ENCODE measurements at places on chromosomes 1 and 21.

GRCh38 chr1:7690496-7691182 lies 80.5 kb upstream of the VAMP3 start:
- no peak for DNase-seq

DNA sequence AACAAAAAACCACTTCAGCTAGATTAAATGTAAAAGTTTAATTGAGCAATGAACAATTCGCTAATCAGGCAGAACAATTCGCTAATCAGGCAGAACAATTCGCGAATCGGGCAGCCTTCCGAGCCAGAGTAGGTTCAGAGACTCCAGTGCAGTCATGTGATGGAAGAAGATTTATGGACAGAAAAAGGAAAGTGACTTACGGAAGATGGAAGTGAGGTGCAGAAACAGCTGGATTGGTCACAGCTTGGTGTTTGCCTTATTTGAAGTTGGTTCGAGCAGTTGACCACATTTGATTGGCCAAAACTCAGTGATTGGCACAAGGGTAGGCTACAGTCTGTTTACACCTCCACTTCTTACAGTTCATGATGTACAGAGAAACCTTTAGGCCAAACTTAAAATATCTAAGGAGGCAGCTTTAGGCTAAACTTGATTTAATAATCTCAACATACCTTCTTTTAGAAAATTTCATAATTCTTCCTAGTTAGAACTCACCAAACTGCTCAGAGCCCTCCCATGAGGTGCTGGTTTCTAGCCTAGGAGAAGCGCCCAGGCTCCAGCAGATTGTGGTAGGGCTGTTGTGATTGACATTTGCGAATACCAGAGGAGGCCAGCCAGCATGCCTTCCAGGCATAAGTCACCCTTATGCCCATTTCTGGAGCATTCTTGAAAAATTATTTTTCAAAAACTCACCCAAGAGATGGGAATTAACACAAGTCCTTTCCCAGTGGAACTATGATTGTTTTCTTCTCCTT lies 22.8 kb upstream of the KCNC4 start:
- DNase-seq: no peak

- DNase-seq: peak; percentile 39
Observed at GRCh38 chr1:111990026-111990877, 784 bp upstream of the KCND3 start.

GRCh38 chr1:8947127-8947691 lies 1.5 kb downstream of the CA6 start:
- no peak for DNase-seq

- no peak for DNase-seq
Observed at GRCh38 chr1:196160066-196160795, 448.0 kb downstream of the KCNT2 start.

DNA sequence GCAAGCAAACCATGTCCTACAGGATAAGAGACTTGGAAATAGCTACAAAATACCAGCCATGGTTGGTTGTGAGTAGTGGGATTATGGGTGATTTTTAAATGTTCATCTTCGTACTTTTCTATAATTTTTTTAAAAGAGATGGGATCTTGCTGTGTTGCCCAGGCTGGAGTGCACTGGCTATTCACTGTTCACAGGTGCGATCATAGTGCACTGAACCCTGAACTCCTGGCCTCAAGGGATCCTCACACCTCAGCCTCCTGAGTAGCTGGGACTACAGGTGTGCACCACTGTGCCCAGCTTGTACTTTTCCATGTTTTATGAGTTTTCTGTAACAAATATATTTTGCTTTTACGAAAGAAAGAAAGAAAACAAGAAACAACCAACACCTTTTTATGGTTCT lies 224.2 kb downstream of the FOXD2 start:
- no peak for DNase-seq

DNA sequence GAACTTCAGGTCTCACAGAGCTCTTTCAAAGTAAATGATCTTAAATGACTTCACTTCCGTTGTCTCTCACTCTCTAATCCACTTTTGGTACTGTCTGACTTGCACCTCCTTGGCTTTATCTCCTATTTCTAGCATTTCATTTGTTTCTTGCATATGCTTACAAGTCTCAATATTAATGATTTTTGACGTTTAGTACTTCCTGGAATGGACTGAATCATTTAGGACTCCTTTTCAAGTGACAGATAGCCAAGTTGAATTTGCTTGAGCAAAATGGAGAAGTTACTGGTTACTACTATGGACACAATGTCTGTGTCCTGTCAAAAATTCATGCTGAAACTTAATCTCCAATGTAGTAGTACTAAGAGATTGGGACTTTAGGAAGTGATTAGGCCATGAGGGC lies 7.0 kb upstream of the SGIP1 start:
- no peak for DNase-seq

DNA sequence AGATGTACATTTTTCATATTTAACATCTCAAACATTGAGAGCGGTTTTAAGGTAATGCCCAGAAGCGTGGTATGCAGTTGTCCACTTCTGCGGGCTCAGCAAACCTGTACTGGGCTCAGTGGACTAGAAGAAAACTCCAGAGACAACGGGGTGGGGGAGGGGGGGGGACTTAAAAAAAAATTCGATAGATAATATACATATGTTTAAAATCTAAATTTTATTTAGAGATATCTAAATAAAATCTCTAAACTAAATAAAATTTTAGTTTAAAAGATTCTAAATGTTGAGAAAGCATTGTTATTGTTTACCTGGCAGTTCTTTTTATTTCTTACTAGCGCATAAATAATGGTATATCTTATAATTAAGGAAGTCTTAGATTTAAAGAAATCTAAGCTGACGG lies 1.1 kb upstream of the IL12RB2 start:
- no peak for DNase-seq

DNA sequence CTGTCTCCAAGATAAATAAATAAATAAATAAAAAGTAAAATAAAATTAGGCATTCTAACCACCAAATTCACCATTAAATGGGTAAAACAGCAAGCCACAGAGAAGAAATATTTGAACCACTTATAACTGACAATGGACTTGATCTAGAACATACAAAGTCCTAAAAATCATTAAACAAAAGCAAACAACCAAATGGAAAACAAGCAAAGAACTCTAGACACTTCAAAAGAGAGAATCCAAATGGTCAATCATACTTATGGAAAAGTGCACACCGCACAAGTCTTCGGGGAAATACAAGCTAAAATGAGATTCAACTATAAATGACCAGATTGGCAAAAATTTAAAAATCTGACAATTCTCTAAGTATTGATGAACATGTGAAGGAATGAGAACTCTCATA lies 73.5 kb upstream of the ANGPTL3 start:
- DNase-seq: no peak

DNA sequence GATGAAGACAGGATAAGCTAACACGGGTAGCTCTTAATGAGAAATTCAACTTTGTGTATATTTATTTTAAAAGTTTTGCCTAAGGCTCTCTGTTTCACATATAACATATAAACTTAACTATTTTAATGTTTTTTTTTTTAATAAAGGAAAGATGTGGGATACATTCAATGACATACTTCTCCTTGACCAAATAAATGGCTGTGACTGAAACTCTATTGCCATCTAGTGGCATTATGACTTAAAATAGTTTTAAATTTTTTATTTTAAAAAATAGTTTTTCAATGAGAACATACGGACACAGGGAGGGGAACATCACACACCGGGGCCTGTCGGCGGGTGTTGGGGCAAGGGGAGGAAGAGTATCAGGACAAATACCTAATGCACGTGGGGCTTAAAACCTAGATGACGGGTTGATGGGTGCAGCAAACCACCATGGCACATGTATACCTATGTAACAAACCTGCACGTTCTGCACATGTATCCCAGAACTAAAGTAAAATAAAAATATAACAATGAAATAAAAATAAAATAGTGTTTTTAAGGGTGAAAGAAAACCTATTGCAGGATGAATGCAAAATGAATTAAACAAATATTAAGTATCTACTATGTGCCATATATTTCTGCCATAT lies 83.4 kb downstream of the LYST start:
- peak; percentile 19 for DNase-seq

GRCh38 chr1:40339420-40340323 lies 22.6 kb upstream of the COL9A2 start:
- DNase-seq: no peak

- no peak for DNase-seq
Observed at GRCh38 chr1:231981675-231982074, 355.1 kb downstream of the DISC1 start.

DNA sequence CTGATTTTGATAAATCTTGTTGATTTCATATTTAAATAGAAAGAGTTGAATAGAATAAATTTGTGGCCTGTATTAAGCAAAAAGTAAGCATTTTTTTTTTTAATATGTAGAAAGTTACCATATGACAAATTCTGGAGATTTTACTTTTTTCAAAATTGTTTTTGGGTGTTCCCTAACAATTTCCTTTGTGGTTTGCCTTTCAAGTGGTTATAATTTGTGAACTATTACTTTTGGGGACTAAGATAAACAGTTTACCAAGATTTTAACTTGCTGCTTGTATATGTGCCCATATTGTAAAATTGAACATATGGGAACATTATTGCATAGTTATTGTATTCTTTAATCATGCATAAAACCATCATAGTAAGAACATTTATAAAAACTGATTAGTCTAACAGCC lies 34.6 kb downstream of the SLC30A7 start:
- DNase-seq: no peak

- no peak for DNase-seq
Observed at GRCh38 chr1:210758761-210759160, 375.2 kb downstream of the KCNH1 start.

DNA sequence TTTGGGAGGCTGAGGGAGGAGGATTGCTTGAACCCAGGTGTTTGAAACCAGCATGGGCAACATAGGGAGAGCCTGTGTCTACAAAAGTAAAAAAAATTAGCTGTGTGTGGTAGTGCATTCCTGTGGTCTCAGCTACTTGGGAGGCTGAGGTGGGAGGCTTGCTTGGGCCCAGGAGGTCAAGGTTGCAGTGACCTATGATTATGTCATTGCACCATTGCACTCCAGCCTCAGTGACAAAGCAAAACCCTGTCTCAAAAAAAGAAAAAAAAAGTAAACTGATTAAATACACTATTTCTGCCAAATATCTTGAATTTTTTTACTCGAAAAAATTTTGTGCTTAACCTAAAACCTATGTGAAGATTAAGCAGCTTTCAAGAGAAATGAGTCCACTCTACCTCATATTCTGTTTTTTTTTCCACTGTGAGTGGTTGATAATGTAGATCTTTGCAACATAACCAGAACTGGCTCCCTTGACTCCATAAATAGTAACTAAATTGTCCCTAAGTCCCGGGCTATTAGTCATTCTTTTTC lies 19.4 kb upstream of the ZNF281 start:
- DNase-seq: no peak

DNA sequence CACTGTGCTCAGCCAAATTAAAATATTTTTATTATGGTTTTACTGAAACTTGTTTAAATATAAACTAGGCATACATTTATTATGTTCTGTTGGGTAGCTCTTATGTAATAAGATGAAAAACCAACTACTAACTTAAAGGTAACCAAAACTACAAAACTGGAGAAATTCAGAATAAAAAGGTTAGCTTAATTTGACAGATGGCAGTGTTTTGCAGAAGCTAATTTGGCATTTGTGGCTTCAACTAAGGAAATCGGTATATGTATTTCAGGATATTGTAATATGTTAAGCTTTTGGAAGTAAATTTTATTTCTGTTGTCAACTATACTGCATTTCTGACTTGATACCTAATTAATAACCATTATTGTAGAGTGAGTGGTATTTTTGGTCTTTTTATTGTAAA lies 18.8 kb downstream of the USP25 start:
- no peak for DNase-seq

DNA sequence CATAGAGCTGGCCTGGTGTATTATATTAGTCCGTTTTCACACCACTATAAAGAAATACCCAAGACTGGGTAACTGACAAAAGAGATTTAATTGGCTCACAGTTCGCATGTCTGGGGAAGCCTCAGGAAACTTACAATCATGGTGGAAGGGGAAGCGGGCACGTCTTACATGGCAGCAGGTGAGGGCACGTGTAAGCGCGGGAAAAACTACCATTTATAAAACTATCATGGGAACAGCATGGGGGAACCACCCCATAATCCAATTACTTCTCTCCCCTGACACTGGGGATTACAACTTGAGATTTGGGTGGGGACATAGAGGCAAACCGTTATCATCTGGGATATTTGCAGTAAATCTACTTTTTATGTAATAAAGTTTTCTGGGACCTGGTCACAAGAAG lies 6.8 kb downstream of the IER5 start:
- no peak for DNase-seq

GRCh38 chr1:198472119-198472518 lies 68.4 kb downstream of the ATP6V1G3 start:
- DNase-seq: no peak

DNA sequence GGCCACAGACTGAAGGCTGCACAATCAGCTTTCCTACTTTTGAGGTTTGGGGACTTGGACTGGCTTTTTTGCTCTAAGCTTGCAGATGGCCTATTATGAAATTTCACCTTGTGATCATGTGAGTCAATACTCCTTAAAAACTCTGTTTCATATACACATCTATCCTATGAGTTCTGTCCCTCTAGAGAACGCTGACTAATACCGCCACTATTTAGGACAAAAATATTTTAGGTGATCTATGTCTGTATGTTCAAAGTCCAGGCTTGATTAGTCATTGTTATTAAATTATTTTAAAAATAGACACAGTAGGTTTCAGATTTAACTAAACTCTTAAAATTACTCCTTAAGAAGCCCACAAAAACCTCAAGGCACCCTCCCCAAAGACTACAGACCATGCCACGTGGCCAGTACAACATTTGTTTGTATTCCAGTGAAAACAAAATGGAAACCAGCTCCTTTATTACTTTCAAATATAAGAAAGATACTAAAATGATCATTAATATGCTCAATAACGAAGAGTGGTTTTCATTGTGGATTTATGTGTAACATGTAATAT lies 63.1 kb downstream of the TMPRSS15 start:
- no peak for DNase-seq

DNA sequence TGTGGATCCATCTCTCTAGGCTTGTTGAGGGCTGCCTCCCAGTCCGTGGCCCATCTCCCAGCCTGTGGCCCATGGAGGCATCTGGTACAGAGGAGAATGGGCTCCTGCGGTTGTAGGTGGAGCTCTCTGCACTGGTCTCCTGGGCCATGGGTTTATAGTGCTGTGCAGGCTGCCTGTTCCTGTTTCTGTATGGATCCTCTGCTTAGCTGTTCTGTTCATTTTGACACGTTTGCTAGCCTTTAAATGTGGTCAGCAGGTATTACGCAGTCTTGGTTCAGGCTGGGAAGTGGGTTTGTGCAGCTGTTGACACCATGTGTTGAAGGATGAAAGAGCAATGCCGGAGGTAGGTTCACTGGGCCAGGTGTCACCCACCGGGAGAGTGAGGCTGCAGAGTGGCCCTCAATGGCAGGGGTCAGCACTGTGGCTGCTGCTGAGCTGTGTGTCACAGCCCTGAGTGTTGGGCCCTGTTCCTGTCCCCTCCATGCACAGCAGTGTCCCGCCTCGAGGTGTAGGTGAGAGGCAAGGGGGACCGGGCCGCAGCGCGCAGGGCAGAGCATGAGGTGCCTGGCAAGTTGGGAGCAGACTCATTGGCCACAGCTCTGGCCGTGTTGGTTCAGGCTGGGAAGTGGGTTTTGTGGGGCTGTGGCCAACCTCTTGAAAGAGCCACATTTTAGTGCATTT lies 39.0 kb downstream of the SNAP47 start:
- no peak for DNase-seq
